ENCODE measurements at places on chromosomes 4 and X. TPM values are rescaled to one million over a fixed set of nuclear protein-coding genes. Genes with fewer than 3 reads are reported as not detected.

PDZD4 gene
- total RNA-seq, result 0.09 TPM

IL2RG gene
- not detected for total RNA-seq

SOD3 gene
- total RNA-seq, result not detected

IGSF1 gene
- not detected for total RNA-seq

CNKSR2 gene
- total RNA-seq, result 0.48 TPM

AMTN gene
- total RNA-seq, result not detected

CFP gene
- total RNA-seq, result 1.9 TPM

GRCh38 chr4:137599734-137600133, 67.4 kb upstream of the PCDH18 start:
- H3K4me3 ChIP-seq, result no peak overlapping the region
- H3K36me3 ChIP-seq, result no peaks in the 10 kb centered on the region
- H3K27ac ChIP-seq, result no peak overlapping the region
- DNase-seq, result no peak
- no peaks in the 10 kb centered on the region for H3K27me3 ChIP-seq

- no peak for DNase-seq
- no peaks in the 10 kb centered on the region for H3K4me1 ChIP-seq
- no peaks in the 10 kb centered on the region for H3K27me3 ChIP-seq
- H3K36me3 ChIP-seq, result no peaks in the 10 kb centered on the region
- H3K27ac ChIP-seq, result no peak overlapping the region
Measured at GRCh38 chrX:40987413-40987812, 97.8 kb upstream of the USP9X start.

DNA sequence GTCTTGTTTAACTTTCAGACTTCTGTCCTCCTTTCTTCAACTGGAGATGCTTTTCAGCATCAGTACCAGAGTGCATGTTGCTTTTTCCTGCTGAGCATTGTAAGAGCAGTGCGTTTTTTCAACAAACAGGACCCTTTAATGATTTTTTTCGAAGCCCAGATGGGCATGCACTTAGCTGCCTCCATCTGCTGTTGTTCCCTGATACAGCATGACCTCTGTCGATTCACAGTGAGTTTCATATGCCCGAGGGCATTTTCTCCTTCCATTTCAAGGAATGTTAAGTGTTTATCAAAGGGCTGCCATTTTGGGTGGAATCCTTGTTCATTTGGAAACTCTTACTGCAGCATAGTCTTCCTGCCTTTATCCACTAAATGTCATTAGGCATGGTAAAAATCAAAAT, 428.6 kb downstream of the DTHD1 start:
- DNase-seq, result no peak
- no peaks in the 10 kb centered on the region for H3K36me3 ChIP-seq
- H3K4me1 ChIP-seq, result no peaks in the 10 kb centered on the region
- no peak overlapping the region for H3K4me3 ChIP-seq
- no peak overlapping the region for H3K27ac ChIP-seq
- H3K27me3 ChIP-seq, result no peaks in the 10 kb centered on the region

DNA sequence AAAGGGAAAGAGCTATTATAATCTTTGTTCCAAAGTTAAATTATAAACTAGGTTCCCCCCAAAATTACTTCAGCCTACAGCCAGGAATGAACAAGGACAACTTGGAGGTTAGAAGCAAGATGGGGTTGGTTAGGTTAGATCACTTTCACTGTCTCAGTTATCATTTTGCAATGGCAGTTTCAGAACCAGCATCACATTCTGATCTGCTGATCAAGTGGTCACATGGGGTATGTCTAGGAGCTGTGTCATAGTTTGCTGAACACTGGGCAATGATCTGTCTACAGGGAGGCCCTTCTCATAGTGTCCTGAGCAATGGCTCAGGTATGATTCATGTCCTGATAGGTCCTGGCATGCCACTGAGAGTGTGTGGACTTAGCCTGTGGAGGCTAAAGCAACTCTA, 41.6 kb upstream of the XIAP start:
- no peaks in the 10 kb centered on the region for H3K27me3 ChIP-seq
- no peak overlapping the region for H3K4me3 ChIP-seq
- DNase-seq, result no peak
- H3K27ac ChIP-seq, result no peak overlapping the region

GRCh38 chr4:47786958-47787370, 50.9 kb downstream of the CORIN start:
- no peak for DNase-seq
- no peak overlapping the region for H3K27ac ChIP-seq
- no peaks in the 10 kb centered on the region for H3K36me3 ChIP-seq

- H3K4me1 ChIP-seq, result peaks cover 8% of the 10 kb centered on the region
- H3K27me3 ChIP-seq, result peaks cover 37% of the 10 kb centered on the region
- H3K4me3 ChIP-seq, result peak within 1 kb of the TSS; percentile 67
- peak; percentile 12 for DNase-seq
- H3K36me3 ChIP-seq, result no peaks in the 10 kb centered on the region
Measured at GRCh38 chr4:121072224-121073003, at the start of gene NDNF. TSS of gene NDNF (minus strand) at chr4:121072535. CDS start at chr4:121045837, 26,698 bp downstream.

GRCh38 chrX:34886011-34886410, 56.6 kb upstream of the FAM47B start:
- no peaks in the 10 kb centered on the region for H3K27me3 ChIP-seq
- no peaks in the 10 kb centered on the region for H3K4me1 ChIP-seq
- no peaks in the 10 kb centered on the region for H3K36me3 ChIP-seq

DNA sequence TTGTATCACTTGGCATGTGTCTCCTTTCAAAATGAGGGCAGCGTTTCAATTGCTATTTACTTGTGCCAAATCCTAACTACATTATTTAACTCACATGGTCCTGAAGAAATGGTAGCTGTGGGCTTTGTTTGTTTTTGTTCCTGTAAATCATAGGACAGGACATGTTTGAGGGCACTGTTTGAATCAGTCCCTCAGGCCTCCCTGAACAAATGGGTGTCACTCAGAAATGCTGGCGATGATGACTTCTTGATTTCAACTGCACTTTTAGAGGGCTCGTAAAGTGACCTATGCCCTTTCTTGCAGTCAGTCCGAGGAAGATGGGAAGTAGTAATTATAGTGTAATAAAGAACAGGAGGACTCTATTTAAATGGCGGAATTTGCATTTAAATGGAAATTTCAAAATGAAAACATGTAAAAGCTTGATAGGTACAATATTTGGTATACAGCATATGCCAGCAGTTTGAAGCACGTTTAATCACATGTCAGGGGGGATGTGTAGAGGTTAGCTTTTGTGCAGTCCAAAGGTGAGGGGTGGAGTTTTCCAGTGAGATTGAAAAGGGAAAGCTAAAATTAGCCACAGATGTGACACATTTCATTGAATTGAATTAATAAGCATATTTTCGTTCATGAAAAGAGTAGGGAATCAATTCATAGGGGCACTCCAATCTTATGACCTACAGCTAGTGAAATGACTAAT, 1958.7 kb upstream of the IGFBP7 start:
- H3K36me3 ChIP-seq, result no peaks in the 10 kb centered on the region
- H3K27ac ChIP-seq, result no peak overlapping the region
- DNase-seq, result no peak
- no peak overlapping the region for H3K4me3 ChIP-seq
- H3K4me1 ChIP-seq, result no peaks in the 10 kb centered on the region
- H3K27me3 ChIP-seq, result no peaks in the 10 kb centered on the region

DNA sequence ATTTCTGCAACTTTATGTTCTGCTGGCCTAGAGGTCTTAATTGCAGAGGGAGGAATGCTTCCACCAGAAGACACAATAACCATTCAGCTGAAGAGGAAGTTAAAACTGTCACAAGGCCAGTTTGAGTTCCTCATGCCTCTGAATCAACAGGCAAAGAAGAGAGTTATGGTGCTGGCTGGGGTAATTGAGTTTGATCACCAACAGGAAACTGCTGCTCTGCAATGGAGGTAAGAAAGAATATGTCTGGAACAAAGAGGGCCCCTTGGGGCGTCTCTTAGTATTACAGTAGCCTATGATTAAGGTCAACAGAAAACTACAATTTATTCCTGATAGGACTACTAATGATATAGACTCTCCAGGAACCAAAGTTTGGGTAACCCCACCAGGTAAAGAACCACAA, 744.0 kb downstream of the FSTL5 start:
- H3K27ac ChIP-seq, result no peak overlapping the region
- no peaks in the 10 kb centered on the region for H3K4me1 ChIP-seq
- H3K4me3 ChIP-seq, result no peak overlapping the region
- no peaks in the 10 kb centered on the region for H3K27me3 ChIP-seq
- no peaks in the 10 kb centered on the region for H3K36me3 ChIP-seq
- peak; percentile 25 for DNase-seq

- H3K27ac ChIP-seq, result no peak overlapping the region
- no peak overlapping the region for H3K4me3 ChIP-seq
- no peak for DNase-seq
- no peaks in the 10 kb centered on the region for H3K36me3 ChIP-seq
- no peaks in the 10 kb centered on the region for H3K27me3 ChIP-seq
Measured at GRCh38 chr4:130338851-130339250, 1242.9 kb downstream of the C4orf33 start.

GRCh38 chr4:161856711-161857326, 307.0 kb downstream of the FSTL5 start:
- H3K4me3 ChIP-seq, result no peak overlapping the region
- DNase-seq, result no peak

DNA sequence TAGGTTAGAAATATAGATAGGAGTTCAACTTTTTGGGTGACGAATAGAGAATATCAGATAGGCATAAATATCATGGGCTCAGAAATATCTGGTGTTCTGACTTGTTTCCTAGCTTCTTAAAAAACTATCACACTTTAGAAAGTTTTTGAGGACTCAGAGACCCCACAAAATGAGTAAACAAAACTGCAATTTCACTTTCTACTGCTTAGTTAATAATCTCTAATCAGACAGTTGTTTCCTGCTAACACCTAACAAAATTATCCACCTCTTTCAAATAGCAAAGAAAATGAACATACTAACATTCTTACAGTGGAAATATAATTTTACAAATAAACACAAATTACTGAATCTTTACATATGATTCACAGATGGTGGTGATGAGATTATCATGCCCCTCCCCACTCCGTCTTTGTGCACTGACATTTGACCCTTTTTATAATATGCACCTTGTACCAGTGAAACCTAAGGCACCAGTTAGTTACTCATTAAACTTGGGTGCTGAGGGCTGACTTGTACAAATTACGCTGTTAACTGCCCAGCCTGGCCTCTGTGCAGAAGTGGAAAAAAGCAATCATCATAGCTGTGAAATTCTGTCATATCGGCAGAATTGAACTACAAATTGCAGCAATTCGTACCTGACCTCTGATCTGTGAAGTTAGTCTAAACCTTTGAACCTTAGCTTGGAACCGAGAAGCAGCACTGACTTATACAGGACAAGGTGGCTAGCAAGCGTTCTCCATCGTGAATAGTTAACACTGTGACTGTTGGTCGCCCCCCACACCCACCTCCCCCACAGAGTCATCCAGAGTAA, 138.7 kb downstream of the CHRNA9 start:
- H3K36me3 ChIP-seq, result no peaks in the 10 kb centered on the region
- H3K27ac ChIP-seq, result no peak overlapping the region
- H3K4me3 ChIP-seq, result no peak overlapping the region
- H3K27me3 ChIP-seq, result peaks cover 3% of the 10 kb centered on the region
- DNase-seq, result no peak
- no peaks in the 10 kb centered on the region for H3K4me1 ChIP-seq

DNA sequence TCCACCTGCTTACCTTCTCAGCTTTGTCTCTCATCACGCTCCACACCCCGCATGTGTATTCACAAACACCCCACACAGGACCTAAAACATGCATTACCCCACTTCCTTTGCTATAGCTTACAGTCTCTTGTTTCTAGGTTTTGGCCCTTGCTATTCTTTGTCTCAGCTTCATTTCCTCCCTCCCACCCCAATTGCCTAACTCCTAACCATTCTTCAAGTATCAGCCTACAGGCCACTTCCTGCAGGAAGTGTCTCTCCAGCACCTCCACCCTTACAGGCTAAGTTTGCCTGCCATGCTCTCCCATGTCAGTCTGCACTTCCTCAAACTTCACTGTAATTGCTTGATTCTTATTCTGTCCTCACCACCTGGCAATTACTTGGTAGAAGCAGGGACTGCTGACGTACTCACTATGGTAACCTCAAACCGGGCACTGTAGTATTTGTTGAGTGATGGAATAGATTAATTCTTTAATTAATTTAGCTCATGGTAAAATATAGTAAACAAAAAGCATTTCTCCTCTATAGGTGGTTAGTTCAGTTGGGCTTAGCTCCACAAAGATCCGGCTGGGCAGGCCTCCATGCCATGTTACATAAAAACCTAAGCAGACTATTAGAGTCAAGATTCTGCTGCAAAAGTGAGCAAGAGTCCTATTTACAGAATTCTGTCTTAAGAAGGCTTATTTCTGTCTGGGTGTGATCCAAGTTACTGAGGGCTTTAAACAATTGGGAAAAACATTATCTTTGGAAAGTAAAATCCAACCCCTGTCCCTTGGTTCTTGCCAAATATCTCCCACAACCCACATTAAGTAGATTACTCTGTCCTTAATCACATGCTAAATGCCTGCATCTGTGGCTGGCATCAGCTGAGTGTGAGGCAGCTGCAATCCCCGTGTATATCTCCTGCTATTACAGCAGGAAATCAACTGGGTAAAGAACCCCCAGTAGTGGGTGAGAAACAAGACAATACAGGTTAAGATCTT, 124.7 kb upstream of the CPEB2 start:
- no peaks in the 10 kb centered on the region for H3K36me3 ChIP-seq
- H3K27ac ChIP-seq, result no peak overlapping the region
- H3K4me3 ChIP-seq, result no peak overlapping the region
- H3K27me3 ChIP-seq, result no peaks in the 10 kb centered on the region

- H3K27me3 ChIP-seq, result no peaks in the 10 kb centered on the region
- no peaks in the 10 kb centered on the region for H3K4me1 ChIP-seq
Measured at GRCh38 chrX:149145845-149146285, 359.2 kb downstream of the IDS start.

GRCh38 chr4:65943076-65943475, 272.8 kb upstream of the EPHA5 start:
- H3K27me3 ChIP-seq, result no peaks in the 10 kb centered on the region
- peak; percentile 56 for DNase-seq
- H3K4me3 ChIP-seq, result no peak overlapping the region
- H3K27ac ChIP-seq, result no peak overlapping the region

GRCh38 chr4:73257651-73258435, 755 bp downstream of the ANKRD17 start:
- peaks cover 19% of the 10 kb centered on the region for H3K4me1 ChIP-seq
- peak; percentile 59 for DNase-seq
- H3K4me3 ChIP-seq, result peak overlapping the region; percentile 61

DNA sequence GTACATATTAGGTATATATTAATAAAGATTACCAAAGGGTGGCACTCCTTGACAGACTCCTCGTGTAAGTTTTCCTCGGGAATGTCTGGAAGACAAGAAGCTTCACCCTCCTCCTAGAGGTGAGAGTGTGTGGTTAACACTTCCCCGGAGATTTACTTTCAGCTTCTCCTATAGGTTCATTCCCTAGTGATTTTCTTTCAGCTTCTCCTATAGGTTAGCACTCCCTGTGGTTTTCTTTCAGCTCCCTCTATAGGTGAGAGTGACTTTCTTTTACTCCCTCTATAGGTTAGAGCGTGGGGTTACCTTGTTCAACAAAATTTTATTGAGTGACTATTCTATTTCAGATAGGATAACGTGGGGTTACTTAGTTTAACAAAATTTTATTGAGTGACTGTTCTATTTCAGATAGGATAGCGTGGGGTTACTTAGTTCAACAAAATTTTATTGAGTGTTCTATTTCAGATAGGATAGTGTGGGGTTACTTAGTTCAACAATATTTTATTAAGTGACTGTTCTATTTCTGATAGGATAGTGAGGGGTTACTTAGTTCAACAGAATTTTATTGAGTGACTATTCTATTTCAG, 106.0 kb upstream of the PLAC1 start:
- no peaks in the 10 kb centered on the region for H3K36me3 ChIP-seq
- H3K4me3 ChIP-seq, result no peak overlapping the region
- H3K4me1 ChIP-seq, result no peaks in the 10 kb centered on the region
- H3K27ac ChIP-seq, result no peak overlapping the region
- H3K27me3 ChIP-seq, result no peaks in the 10 kb centered on the region
- DNase-seq, result peak; percentile 41

Data from endothelial cell of umbilical vein (primary cell).